Pulmonary artery endothelial cell (primary cell): ENCODE measurements at places on chromosomes 1 and 21.

DNA sequence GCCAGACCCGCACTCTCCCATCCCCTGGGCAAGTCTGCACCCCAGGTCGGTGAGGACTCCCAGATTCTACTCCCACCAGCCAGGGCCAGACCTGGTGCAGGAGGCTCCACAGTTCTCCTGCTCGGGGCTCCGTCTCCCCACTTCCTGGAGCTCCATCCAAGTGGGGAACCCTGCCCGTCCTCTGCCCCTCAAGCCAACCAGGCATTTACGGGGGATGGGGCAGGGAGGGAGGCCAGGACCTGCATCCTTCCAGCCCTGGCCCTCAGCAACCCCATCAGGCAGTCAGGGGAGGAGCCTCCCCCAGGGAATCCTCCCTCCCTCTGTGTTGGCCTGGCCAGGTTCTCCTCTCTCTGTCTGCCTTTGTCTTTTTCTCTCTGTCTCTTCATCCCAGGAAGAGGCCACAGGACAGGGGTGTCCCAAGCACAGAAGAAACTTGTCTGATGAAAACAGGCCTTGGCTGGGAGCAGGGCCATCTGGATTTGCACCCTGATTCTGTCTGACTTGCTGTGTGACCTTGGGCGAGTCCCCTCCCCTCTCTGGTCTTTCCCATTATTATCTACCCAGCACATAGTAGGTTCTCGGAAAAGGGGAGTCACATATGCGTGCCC is 18.5 kb upstream of the EPHA2 start:
- no peak for DNase-seq

DNA sequence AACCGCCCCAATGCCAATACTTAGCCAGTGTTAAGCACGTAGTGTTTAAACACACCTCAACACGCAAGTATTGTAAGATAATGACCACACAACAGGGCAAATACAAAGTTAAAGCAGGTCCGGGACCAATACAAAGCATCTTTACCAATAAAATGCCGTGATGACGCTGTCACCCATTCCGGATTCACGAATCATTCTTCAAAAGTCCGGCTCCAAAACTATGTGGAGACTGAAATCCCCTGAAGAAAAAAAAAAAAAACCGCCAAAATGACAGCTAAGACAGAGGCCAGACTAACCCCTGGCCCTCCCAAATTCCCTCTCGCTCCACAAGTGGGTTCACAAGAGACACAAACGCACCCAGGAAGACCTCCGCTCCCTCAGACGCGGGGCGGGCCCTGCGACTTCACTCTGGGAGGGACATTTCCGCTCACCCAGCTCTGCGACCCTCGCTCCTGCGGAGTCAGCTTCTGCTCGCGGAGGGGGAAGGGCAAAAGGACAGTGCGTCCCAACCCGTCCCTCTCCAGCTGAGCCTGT is 625 bp upstream of the DARS2 start:
- DNase-seq = no peak

DNA sequence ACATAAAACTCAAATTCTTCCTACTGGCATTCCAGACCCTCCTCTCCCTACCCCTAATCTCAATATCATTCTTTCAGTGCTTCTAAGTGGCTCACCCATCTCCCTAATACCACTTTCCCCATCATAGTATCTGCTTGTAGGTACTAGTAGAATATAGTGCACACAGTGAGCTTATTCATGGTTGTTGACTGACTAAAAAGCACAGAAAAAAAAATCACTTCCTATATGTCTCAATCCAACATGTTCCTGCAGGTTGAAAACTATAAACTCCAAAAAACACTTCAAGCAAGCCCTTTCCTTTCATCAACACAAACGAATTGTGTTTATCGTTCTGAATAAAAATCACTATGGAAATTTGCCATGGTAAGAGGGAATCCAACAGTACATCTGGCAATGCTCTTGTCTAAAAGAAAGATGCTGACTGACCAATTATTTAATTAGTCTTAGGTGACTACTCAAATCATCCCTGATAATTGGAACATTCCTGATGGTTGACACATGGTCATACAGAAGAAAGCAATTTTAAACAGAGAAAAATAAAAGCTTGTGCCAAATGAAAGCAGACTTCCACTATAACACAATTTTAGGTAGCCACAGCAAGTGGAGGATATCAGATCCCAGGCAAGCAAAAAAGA is 87.1 kb downstream of the NDUFS5 start:
- no peak for DNase-seq

DNA sequence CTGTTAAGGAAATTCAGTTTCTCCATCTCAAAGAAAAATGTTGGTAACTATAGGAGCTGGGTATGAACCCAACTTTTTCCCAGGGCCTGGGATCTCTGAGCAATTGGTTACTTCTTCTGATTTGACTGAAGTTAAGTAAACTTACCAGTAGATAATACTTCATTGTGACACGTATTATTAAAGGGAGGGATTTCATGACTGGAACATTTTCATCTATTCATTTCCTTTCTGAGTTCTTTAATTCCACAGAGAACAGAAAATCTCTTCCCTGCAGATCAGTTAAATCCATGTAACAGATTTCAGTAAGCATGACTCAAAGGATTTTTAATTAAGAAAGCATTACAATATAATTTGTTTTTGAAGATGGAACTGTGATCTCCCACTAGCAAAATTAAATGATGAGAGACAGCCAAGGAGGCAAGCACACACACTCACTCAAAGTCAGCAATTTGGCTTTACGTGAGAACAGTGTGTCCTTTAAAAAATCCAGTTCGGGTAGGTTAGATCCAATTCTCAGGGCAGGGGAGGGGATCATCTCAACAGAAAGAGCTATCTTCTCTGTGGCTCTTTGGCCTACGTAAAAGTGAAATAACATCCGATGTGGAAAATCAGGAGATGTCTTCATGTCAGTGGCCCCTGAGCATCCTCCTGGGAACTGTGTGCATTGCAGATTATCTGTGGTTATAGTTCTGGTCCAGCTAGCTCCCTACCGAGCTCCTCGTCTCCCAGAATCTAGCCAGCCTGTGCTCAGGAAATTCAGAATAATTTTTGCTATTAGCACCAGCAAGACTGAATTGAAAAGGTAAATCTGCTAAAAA is 10.8 kb upstream of the MYOC start:
- DNase-seq = no peak

DNA sequence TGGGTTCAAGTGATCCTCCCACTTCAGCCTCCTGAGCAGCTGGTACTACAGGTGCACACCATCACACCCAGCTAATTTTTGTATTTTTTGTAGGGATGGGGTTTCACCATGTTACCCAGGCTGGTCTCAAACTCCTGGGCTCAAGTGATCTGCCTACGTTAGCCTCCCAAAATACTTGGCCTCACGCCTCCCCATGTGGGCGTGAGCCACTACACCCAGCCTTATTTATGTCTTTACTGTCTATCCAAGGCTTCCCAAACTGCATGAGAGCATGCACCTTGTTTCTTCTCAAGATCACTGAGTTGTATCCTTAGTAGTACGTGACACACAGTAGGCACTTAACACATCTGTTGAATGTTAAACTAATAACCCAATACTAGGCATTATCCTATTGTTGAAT is 14.2 kb downstream of the WASF2 start:
- no peak for DNase-seq

GRCh38 chr1:102901996-102902395 is 206.3 kb downstream of the COL11A1 start:
- DNase-seq = no peak

GRCh38 chr1:6584126-6585080 is 4.6 kb downstream of the ZBTB48 start:
- DNase-seq = no peak

GRCh38 chr1:93925206-93925605 is 16.0 kb upstream of the GCLM start:
- DNase-seq = no peak

- DNase-seq = no peak
These were observed 40.8 kb upstream of the UTS2 start for GRCh38 chr1:7893529-7894180.

DNA sequence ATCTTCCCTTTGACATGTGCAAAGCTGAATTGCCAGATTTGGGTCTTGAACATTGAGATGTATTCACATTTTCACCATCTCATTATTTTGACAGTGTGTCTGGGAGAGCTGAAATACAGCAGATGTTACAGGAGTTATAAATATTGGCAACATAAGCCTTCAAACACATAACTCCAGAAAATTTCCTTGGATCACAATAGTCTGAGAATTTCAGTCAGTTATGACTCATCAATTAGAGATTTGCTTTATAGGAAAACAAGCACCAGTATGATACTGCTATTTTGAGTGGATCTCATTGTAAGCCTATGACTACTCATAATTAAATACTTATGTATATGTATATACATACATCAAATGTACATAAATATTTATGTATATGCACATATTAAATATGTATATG is 1171.8 kb downstream of the AMY1C start:
- no peak for DNase-seq

- DNase-seq = no peak
These were observed 9.7 kb downstream of the OR2B11 start for GRCh38 chr1:247448107-247448791.

- DNase-seq = no peak
These were observed 53.2 kb downstream of the TRIM33 start for GRCh38 chr1:114457675-114458236.

DNA sequence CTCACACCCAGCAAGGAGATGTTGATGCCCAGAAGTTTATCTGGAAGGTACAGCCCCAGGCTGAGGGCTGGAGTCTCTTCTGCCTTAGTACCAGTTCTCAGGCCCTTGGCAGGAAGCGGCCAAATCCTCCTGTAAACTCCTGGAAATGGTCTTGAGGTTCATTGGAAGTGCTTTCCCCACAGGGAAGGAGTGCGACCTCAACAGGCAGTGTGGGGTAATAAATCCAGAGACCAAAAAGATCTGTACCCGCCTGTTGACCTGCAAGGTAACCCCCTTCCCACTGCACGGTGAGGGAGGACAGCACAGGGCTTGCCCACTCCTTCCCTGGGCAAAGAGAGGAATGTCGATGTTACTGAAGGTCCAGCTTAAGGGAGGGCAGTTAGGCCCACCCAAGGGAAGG is 4.5 kb downstream of the ATXN7L2 start:
- DNase-seq = no peak

DNA sequence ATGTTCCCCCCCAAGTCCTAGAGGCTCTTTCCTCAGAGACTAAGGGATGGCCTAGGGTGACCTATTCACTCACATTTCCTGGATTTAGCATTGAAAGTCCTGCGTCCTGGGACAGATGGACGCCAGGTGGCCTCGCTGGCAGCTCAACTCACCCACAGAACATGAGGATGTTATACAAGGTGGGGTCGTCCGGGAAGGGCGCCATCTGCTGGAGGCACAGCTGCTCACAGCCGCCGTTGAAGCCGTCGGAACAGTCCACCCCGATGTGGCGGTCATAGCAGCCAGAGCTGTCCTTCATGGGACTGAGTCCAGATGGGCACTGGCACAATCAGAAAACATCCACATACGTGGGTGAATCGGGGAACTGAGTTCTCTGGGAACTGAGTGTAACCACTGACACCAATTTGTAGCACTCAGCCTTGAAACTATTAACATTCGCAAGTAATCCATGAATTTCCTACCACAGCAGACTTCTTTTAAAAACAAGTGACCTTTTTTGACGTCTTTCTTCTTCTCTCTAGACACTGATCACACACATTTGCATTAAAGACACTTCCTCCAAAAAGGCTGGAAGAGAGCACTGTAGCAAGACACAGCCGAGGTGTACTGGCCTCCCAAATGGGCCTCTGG is 215.4 kb downstream of the ASTN1 start:
- DNase-seq = no peak

GRCh38 chr1:184563308-184563707 is 176.5 kb downstream of the C1orf21 start:
- no peak for DNase-seq

DNA sequence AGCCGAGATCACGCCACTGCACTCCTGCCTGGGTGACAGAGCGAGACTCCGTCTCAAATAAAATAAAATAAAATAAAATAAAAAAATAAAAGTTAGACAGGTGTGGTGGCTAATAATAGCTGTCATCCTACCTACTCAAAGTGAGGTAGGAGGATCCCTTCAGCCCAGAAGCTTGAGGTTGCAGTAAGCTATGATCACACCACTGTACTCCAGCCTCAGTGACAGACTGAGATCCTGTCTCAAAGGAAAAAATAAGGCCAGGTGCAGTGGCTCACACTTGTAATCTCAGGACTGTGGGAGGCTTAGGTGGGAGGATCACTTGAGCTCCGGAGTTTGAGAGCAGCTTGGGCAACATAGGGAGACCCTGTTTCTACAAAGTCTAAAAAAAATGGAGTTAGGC is 18.0 kb downstream of the NOL9 start:
- DNase-seq = no peak

GRCh38 chr1:107570768-107571167 is 394.2 kb downstream of the VAV3 start:
- DNase-seq = no peak

GRCh38 chr1:82073071-82073470 is 272.3 kb downstream of the ADGRL2 start:
- DNase-seq = no peak

- no peak for DNase-seq
These were observed 77.4 kb downstream of the EIF4G3 start for GRCh38 chr1:21099034-21099868.

- no peak for DNase-seq
These were observed 111.9 kb downstream of the CACNA1E start for GRCh38 chr1:181595234-181595633.

DNA sequence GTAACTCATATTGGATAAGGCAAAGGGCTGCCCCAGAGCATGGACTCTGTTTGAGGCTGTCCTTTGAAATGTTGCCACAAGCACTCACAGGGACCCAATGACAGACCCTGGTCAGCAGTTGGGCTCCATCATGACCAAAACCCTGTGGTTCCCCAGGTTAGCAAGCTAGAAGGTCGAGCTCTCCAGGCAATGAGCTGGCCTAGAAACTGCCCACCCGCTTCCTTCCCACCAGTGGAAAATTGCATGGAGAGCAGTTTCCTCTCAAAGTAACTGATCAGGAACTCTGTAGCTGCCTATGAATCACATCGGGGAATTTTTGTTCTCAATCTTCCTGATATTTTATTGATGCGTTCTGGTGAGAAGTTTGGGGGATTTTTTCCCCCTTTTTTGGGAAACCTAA is 52.8 kb downstream of the FHAD1 start:
- no peak for DNase-seq

- no peak for DNase-seq
These were observed 33.0 kb downstream of the LRRN2 start for GRCh38 chr1:204652497-204652896.

GRCh38 chr1:219460896-219461815 is 151.7 kb downstream of the ZC3H11B start:
- DNase-seq = no peak

- DNase-seq = no peak
These were observed 2.6 kb downstream of the FNDC5 start for GRCh38 chr1:32868085-32868484.

DNA sequence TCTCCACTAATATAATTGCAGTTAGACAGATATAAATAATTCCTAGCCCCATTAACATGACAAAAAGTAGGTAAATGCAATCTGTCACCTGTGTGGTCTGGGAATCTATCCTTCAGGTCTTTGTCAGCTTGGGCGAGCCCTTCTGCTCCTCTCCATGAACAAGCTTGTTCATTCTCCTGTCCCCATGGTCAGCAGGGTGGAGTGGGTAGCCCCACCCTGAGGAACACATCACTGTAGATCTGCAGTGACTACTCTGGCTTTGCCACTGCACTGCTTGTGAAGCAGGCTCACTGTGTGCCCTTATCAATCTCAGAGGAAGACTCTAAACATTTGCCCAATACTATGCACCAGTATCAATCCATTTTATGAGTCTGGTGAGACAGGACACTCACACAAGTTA is 279.0 kb downstream of the MATN1 start:
- no peak for DNase-seq

- no peak for DNase-seq
These were observed 160.0 kb downstream of the SDCCAG8 start for GRCh38 chr1:243415663-243416408.

- DNase-seq = no peak
These were observed 16.5 kb upstream of the ZC3H11B start for GRCh38 chr1:219629296-219629880.

- no peak for DNase-seq
These were observed 12.4 kb downstream of the NRIP1 start for GRCh38 chr21:15052459-15052763.
